ENCODE measurements at places on chromosomes 11 and 22.

- no peak for DNase-seq
These were observed 2.4 kb upstream of the GDPD5 start for GRCh38 chr11:75527938-75528735.

DNA sequence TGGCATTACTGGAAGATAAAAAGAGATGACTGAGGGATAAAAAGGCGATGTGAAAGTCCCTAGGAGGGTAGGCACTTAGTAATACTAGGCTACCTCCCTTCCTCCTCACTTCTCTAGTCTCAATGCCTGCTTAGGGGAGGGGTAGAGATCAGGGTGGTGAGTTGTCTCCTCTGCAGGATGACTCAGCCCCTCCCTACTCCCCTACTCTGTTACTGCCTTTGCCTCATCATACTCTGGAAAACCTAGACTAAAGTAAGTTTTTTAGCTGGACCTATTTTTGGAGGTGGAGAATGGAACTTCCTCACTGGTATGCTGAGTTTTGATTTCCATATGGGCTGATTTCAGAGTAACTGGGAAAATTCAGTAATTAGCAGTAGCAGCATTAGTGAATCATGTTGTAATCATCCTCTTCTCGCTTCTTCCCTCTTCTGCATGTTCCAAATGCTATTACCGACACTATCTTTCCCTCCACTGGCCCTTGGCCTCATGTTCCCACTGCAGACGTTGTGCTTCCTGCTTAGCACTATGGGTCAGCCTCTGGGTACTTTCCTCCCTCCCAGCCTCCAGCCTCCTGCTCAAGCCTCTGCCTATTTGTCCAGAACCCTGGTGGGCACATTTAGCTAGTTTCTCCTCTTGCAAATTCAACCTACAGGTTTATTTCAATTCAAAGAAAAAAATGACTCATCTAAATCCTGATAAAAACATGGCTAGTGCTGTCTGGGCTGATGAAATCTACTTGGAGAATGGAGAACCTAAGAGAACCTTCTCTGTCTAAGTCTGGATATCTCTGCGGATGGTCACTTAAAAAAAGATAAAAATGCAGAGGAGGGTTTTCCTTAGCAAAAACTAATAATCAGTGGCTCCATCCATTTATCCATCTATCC, 281.7 kb downstream of the ST3GAL4 start:
- DNase-seq: no peak

DNA sequence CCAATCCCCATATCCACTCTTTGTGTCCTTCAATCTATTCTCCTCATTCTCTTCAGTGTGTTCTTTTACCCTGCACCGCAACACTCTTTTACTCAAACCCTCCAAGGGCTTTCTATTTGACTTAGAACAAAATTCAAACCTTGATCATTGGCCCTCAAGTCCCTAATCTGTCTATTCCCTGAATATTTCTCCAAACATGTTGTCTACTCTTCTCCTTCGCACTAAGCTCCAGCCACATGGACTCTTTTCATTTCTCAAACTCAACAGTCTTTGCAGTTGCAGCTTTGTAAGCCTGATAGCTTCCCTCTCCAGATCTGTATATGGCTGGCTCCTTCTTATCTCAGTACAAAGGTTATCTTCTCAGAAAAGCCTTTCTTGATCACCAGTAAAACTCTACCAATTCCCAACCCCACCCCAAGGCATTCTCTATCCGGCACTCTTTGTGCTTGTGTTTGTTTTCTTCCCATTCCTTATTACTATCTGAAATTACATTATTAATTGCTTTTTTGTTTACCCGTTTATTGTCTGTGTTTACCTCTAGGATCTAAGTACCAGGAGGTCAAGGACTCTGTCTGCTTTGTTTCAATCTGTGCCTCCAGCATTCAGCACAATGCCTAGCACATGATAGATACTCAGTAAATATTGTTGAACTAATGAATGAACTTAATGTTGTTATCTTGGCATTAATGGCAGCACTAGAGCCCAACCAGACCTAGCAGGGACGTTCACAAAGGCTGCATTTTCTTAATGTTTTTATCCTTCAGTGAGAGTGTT, 147.4 kb downstream of the BBOX1 start:
- DNase-seq: no peak

DNA sequence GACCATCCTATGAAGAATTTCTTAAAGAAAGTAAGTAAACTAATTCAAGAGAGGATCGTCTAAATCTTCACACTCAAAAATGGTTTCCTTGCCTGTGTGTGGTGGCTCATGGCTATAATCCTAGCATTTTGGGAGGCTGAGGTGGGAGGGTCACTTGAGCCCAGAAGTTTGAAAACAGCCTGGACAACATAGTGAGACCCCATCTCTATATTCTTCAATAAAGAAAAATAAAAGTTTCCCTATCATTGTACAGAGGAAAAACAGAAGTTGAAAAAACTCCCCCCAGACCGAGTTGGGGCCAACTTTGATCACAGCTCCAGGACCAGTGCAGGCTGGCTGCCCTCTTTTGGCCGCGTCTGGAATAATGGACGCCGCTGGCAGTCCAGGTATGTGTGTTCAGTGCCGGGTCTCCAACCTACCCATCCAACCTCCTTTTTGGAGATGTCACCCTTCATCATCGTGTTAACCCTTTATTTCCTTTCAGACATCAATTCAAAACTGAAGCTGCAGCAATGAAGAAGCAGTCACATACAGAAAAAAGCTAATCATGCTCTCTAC, 3.0 kb downstream of the RPS25 start:
- DNase-seq: no peak

- no peak for DNase-seq
These were observed 181.0 kb downstream of the CHST1 start for GRCh38 chr11:45484326-45484883.

DNA sequence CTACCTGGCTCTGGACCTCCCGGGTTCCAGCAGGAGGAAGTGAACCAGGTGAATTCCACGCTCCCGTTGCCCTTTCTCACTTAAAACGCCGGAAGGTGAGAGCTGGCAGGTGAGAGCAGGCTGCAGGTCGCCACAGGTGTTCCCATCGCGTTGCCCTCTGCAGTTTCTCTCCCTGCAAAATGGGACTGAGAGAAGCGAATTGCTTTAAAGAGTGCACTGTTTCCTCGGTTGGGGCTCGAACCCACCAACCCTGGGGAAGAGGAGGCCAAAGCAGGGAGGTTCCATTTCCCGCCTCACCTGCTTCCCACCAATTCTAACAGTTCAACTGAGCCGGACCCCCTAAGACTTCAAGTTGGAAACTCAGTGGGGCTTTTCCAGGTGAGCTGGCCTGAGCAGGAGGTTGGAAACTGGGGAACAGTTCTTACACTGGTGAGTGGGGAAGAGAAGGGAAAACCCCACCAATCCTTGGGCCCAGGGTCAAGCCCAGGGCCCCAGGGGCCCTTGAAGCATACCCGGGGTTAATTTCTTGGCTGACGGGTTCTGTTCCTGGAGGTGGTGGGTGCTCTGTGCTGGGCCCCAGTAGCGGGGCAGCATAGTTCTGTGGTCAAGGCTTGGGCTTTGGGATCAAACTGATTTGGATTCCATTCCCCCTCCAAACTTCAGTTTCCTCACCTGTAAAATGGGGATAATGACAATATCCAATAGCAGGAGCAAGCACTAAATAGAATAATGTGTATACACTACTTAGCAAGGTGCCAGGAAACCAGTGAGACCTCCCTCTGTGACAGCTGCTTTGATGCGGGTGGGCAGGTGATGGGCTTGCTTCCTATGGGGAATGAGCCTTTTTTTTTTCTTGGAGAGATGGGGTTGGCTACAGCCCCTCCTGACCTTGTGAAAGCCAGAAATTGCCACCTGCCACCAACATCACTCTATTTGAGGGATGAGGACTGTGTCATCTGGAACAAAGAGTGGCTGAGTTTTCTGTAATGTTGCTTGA, 788 bp downstream of the CD82 start:
- no peak for DNase-seq

- no peak for DNase-seq
These were observed 20.0 kb downstream of the MICAL2 start for GRCh38 chr11:12130180-12130980.

GRCh38 chr11:127738771-127739286, 738.3 kb upstream of the KIRREL3 start:
- DNase-seq: no peak

DNA sequence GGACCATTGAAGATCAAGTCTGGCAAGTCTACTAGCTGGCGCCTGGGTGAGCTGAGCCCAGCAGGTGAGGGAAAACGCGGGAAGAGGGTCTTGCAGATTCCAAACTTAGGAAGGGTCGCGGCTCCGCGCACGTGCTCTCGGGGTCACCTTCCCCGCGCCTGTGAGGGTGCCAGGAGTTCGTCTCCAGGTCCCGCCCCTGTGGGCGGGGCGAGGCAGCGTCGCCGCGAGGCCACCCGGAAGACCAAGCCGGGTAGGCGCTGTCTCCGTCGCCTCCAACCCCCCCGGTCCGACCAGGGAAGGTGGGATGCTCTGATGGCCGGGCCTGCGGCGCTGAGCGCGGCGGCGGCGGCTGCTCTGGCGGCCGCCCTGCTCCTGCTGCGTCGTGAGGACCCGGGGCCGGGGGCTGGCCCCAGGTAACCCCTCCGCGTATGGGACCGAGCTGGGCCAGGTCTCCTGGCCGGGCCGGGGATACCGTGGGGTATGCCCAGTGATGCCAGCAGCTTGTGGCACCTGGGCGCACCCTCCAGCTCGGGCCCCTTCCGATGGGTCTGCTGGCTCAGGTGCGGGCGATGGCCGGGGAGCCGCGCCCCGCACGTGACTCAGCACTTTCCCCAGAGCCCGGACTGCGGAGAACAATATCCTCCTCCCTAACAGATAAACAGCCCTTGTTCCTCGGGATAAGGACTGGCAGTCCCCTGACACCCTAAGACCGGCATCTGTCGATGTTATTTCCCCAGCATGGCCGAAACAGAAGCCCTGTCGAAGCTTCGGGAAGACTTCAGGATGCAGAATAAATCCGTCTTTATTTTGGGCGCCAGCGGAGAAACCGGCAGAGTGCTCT, at the start of gene HTATIP2:
Gene HTATIP2 (plus strand): TSS at position 215 of the 841 bp plus-strand sequence. CDS start 524 bp downstream, at position 739.
- peak; percentile 74 for DNase-seq

GRCh38 chr11:2825889-2826678, 59.5 kb downstream of the CDKN1C start:
- no peak for DNase-seq

- DNase-seq: no peak
These were observed 938 bp downstream of the LAYN start for GRCh38 chr11:111541254-111542061.

Measured in memory B cell (primary cell).